ENCODE measurements at places on chromosomes 7 and 10.

GRCh38 chr7:104487642-104488041 is 159.2 kb downstream of the LHFPL3 start:
- DNase-seq: no peak

DNA sequence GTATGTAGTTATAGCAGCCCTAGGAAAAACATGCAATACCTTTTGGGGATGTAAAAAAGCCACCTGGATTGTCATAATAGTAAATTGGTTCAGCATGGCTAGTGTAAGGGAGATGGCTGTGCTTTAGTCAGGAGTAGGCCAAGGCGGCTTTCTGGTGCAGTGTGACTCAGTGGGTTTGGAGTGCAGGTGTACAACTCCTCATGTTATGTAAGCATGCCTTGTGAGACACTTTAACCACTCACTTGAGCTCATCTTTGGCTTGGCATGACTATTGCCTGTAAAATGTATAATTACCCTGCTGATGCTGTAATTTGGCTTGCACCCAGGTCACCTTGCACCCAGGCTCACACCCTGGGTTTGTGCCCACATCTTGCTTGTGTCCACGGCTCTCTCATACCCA is 239.2 kb upstream of the GLI3 start:
- no peak for DNase-seq

DNA sequence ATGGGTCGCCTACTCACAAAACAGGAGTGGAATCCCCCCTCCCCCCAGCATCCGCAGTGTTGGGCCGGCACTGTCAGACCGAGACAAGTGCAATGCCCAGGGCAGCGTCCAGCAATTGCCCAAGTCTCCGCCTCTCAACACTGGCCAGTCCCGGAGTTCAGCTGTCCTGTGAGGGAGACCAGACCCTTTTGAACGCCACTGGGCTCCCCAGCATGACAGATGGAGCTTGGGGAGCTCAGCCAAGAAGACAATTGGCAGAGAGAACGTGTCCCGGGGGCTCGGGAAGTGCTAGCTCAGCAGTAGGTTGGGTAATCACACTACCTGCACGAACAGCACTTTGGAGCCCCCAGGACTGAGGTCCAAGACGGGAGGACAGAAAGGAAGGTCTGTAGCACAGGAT is 4.7 kb downstream of the COPS6 start:
- no peak for DNase-seq

DNA sequence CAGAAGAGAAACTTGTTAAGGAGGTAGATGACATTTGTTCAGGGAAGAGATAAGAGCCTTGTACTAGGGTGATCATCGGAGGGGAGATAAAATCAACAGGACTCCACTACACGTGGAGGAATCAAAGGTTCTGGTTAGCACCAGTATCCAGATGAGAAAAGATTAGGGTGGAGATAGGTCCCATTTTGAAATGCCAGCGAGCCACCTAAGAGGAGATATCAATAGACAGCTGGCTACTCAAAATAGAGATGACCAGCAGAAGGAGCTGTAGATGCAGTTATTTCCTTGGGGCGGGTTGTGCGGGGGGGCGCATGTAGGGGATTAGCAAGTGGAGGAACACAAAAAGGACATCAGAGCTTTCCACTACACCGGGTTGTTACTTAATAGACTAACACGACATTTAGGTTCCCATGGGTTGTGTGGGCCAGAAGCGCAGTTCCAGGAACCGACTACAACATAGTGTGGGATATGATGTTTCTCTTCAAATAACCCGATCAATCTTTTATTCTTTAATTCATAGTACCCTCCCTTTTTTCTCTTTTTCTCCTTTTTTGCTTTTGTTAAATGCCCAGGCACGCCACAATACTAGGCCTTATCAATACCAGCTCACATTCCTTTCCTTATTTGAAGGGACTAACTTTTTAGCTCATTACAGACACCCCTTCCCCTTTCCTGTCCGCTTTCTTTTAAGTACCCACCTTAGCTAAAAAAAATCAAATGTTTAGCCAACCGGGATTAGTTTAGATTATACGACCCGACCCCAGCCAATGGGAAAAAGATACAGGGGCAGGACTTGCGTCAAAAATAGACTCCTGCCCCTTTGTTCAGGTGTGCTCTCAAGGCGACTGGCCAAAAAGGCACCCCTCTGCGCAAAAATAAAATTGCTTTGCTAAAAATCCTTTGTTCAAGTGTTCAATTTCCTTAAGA is 2.0 kb upstream of the KIF11 start:
- no peak for DNase-seq

DNA sequence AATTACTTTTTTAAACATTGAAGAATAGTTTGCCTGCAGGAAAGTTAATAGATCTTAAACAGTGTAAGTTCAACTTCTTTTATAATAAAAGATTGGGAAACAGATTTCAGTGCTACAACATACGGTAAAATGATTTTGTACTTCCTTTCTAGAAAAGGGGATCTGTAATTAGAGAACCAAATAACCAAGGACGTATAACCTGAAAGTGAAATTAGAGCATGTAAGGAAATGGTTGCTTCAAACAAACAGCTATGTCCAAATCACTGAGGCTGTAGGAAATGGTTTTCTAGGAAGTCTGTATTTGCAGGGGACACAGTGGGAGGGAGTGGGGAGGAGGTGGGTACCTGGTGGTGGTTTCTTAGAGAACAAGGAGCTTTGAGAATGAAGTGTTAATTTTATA is 57.9 kb upstream of the EXOC6 start:
- DNase-seq: no peak
